ENCODE measurements at places on chromosomes 1 and 21.

GRCh38 chr1:110594456-110595352, 11.5 kb downstream of the KCNA2 start:
- DNase-seq, result no peak

- DNase-seq, result no peak
Observed at GRCh38 chr21:29583424-29583924, 284.8 kb downstream of the BACH1 start.

GRCh38 chr1:54199151-54199764, 572 bp downstream of the CYB5RL start:
- no peak for DNase-seq

GRCh38 chr1:2210084-2210653, 15.6 kb upstream of the FAAP20 start:
- DNase-seq, result no peak

DNA sequence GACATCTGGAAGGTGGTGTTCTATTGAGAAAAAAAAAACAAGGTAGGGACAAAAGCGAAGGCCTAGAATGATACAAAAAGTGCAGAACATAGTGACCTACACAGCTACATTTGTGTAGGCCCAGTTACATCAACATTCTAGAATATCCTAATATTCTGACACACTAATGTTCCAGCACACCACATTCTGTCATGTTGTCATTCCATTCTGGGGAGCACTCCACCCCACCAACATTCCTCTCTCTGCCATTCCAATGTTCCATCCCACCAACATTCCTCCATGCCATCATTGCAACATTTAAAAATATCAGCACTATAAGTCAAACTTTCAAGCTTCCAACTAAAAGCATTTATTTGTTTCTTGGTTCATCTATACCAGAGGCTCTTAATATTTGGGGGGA, 28.5 kb downstream of the COA7 start:
- no peak for DNase-seq

DNA sequence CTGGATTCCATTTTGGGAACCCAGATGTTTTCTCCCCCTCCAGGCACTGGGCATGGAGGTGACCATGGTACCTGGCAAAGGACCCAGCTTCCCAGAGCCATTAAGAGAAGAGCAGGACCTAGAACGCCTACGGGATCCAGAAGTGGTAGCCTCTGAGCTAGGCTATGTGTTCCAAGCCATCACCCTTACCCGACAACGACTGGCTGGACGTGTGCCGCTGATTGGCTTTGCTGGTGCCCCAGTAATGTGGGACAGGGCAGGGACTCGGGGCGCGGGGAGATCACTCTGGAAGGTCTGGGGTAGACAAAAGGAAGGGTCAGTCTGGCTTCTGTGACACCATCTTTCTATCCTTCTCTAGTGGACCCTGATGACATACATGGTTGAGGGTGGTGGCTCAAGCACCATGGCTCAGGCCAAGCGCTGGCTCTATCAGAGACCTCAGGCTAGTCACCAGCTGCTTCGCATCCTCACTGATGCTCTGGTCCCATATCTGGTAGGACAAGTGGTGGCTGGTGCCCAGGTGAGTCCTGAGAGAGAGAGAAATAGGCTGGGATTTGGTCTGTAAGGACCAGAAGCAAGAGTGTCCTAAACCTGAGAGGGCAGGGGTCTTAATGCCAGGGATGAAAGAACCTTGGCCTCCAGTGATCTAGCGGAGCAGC, 1.6 kb downstream of the UROD start:
- DNase-seq, result no peak

- no peak for DNase-seq
Observed at GRCh38 chr1:204254031-204254661, 40.4 kb upstream of the GOLT1A start.

- no peak for DNase-seq
Observed at GRCh38 chr1:19066874-19067181, 110.4 kb upstream of the IFFO2 start.

DNA sequence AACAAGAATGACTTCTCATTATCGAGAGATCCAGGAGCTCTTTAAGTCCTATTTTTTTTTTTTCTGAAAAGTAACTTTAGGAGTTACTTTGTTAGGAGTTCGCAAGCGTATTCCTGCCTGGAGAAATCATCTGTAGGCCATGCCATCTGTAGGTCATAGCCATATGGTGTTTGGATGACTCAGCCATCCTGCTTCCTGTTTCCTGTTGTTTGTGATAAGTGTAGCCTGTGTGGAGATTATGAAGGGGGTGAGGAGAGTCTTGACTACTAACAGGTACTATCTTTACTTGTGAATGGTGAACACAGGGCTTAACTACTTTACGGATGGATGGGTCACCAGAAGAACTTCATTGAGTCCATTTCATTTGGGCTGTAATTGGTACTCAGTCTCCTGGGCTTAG, 327.2 kb downstream of the PTPRU start:
- no peak for DNase-seq

- no peak for DNase-seq
Observed at GRCh38 chr21:37528150-37528937, 161.8 kb downstream of the DYRK1A start.

- DNase-seq, result no peak
Observed at GRCh38 chr1:108600504-108600903, 40.6 kb downstream of the EEIG2 start.

DNA sequence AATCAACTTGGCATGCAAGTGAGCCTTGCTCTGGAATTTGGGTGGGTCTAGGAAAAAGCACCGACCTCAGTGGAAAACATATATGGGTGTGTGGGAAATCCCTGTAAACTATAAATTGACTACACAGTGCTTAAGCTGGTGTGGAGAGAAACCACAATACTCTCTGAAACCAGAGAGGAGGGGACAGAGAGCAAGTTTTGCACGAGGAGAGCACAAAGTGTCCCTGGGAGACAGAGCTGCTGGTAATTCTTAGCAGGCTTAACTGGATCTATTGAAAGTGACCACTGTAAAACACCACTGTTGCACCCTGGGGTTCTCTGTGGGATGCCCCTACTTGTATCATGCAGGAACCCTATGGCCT, 12.8 kb downstream of the KCNJ15 start:
- DNase-seq, result no peak

DNA sequence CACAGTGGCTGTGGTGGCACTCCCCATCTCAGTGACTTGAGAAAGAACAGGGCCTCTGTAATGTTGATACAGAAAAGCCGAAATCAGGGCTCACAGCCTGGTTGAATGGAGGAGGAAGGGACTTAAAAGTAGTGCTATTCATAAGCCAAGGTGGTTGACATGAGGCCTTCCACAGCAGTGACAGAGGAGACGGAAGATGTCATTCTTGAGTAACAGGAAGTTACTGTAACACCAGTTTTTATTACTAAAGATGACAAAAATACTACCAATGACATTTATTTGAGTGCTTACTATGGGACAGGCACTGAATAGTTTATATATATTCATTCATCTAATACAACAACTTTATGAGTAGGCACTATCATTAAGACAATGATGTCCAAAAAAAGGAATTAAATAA, 52.8 kb upstream of the GNG12 start:
- DNase-seq, result no peak

DNA sequence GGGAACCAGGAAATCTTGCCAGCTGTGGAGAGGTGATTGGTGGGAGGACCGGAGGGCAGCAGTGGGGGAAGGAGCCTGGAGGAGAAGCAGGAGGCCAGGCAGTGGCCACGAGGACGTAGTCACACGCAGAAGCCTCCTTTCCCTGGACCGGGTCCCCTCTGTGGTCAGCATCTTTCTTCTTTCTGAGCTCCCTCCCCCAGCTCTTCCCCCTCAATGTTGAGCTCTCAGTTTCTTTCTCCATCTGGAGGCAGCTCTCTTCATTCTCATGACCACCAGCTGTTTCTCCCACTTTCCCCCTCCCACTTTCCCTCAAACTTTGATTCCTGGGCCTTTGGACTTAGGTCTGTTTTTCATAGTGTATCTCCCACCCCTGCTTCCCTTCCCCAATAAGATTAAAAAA, 18.3 kb downstream of the KIRREL1 start:
- DNase-seq, result no peak

DNA sequence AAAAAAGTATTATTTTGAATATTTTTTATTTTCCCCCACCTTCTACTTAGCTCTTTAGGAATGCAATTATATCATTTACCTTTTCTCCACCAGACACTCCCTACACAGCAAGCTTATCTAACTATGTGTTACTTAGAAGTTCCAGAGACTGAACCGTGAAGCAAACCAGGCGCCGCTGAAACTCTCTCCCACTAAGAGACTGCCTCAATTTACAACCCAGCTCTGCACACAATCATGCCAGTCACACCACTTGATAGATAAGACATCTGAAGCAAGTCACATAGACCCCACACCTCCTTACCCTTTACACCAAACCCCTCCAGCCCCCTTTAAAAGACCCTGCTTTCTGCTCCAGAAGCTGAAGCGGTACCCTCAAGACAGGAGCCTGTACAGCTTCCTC, 245.5 kb downstream of the S1PR1 start:
- no peak for DNase-seq

GRCh38 chr1:154973344-154974101, 958 bp upstream of the CKS1B start:
- DNase-seq, result peak; percentile 89

DNA sequence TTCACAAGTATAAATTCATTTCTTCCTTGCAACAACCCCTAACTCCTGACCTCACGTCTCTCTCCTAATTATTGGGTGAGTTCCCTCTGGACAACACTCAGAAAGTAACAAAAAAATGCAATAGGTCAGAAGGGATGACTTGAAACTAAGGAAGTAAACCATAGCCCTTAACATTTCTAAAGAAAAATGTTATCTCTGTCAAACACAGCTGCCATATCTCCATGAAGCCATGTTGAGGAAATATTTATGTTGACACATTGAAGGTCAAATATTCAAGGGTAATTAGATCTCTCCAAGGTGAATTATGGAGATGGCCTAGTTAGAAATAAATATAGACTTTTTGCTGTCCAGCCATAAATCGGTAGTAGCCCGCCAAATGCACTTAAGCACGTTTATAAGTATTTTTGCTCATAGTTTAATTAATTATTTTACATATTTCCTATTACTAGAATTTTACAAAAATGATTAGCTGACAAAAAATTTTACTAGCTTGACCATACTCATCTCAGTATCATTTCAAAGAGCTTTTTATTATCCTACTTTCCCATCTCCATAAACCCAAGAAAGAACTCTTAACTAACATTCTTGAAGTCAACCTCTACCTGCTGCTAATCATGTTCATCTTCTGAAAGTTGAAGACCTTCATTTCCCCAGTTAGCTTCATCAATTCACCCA, 160.1 kb upstream of the PKN2 start:
- no peak for DNase-seq

- DNase-seq, result no peak
Observed at GRCh38 chr1:17639703-17640340, 100.3 kb downstream of the ARHGEF10L start.

GRCh38 chr1:235468970-235469369, 35.3 kb downstream of the B3GALNT2 start:
- no peak for DNase-seq

DNA sequence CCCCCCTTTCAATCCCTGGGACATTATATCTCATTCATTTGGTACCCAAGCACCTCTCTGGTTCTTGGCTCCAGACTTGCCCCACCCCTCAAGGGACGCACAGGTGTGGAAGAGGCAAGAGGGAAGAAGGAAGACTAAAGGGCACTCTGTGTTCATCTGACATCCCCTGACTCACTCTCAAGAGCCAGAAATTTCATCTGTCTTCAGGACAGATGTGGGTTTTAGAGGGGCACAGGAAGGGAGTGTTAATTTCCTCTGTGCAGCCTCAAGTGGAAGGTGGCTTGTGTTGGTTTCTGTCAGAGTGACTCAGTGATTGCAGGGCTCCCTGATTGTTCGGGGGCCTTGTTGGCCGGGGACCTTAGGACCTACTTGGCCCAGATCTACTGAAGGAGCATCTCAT, 2.4 kb downstream of the C2CD4D start:
- no peak for DNase-seq

DNA sequence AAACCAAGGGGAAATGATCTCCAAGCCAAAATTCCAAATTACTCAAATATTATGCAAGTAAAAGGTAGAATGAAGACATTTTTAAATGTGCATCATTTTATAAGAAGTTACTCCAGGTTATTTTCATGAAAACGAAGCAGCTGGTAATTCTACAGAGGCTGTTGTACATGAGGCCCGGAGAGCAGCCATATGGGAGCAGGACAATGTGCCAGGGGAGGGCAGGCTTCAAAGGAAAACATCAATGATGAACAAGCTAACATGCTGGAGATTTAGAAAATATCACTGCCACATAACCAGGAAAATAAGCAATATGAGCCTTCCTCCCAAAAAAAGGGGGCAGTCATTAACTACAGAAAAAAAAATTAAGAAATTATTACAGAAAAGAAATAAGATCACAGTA, 109.1 kb downstream of the TIAM1 start:
- no peak for DNase-seq

DNA sequence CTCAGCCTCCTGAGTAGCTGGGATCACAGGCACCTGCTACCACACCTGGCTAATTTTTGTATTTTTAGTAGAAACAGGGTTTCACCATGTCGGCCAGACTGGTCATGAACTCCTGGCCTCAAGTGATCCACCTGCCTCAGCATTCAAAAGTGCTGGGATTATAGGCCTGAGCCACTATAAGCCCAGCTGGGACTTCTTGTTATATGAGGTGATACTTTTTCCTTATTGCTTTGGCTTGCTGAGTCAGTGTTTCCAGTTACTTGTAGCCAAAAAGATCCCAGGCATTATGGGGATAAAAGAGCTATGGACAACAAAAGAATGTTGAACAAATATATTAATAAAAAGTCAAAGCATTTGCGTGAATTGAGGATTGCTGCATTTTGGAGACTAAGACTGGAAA, 69.9 kb upstream of the LPGAT1 start:
- no peak for DNase-seq

- no peak for DNase-seq
Observed at GRCh38 chr21:40512590-40512989, 334.4 kb downstream of the DSCAM start.

- no peak for DNase-seq
Observed at GRCh38 chr1:206089341-206089740, 27.8 kb downstream of the AVPR1B start.

GRCh38 chr1:47689894-47690293, 252.1 kb downstream of the FOXD2 start:
- no peak for DNase-seq

- DNase-seq, result no peak
Observed at GRCh38 chr21:42088658-42089057, 17.5 kb downstream of the UMODL1 start.

DNA sequence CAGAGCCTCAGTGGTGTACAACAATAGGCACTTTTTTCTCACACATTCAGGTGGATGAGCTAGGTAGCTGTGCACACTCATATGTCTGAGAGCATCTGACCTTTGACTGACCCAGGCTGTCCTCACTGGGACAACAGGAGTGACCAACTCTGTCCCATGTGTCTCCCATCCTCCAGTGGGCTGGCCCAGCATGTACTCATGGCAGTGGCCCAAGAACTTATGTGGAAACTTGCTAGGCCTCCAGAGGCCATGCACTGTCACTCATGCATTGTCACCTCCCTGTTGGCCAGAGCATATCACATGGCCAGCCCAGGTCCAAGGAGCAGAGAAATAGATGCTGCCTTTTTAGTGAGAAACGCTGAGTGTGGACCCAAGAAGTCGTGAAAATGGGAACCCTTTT, 158.8 kb downstream of the IGSF21 start:
- DNase-seq, result no peak
